T-helper 2 cell treated with Interferon-gamma antibody and Interleukin-4, amounts not matched to agents 5 μg/mL and 100 μg/mL, for 36 hours (primary cell): ENCODE measurements at places on chromosomes 3 and 15.

DNA sequence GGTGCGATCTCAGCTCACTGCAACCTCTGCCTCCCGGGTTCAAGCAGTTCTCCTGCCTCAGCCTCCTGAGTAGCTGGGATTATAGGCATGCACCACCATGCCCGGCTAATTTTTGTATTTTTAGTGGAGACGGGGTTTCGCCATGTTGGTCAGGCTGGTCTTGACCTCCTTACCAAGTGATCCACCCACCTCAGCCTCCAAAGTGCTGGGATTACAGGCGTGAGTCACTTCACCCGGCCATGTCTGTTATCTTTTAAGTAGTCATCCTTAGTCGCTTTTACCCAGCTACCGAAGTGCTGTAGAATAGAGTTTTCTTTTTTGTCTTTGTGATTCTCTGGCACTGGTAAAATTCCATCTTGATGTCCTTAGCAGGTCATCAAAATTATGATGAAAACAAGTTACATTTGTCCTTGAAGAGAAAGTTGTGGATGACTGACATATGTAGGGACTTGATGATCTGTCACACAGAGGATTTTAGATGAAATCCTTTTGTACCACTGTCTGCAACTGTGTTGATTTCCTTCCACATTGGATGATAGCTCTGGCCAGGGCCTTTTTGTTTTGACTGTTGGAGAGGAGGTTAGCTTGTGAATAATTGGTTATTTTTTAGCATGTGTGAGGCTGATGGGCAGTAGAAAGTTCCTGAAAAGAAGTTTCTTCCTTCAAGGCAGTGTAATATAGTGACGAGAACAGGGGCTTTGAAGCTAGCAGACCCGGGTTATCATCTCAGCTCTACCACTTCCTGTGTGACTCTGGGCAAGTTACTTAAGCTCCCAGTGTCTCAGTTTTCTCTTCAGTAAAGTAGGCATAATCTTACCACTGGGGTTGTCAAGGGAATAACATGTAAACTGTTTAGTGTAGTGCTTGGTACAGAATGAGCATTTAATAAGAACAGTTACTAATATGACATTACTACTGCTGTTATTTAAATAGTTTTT lies 18.8 kb downstream of the ATG7 start:
- peaks cover 26% of the 10 kb centered on the region for H3K36me3 ChIP-seq
- peaks cover 50% of the 10 kb centered on the region for H3K4me1 ChIP-seq
- no peaks in the 10 kb centered on the region for H3K27me3 ChIP-seq
- peak overlapping the region; percentile 96 for H3K27ac ChIP-seq
- H3K4me3 ChIP-seq = peak overlapping the region; percentile 69
- DNase-seq = peak; percentile 21

GRCh38 chr3:29346828-29347227 lies 66.0 kb downstream of the RBMS3 start:
- DNase-seq = no peak
- no peak overlapping the region for H3K4me3 ChIP-seq
- no peaks in the 10 kb centered on the region for H3K36me3 ChIP-seq
- no peaks in the 10 kb centered on the region for H3K4me1 ChIP-seq

DNA sequence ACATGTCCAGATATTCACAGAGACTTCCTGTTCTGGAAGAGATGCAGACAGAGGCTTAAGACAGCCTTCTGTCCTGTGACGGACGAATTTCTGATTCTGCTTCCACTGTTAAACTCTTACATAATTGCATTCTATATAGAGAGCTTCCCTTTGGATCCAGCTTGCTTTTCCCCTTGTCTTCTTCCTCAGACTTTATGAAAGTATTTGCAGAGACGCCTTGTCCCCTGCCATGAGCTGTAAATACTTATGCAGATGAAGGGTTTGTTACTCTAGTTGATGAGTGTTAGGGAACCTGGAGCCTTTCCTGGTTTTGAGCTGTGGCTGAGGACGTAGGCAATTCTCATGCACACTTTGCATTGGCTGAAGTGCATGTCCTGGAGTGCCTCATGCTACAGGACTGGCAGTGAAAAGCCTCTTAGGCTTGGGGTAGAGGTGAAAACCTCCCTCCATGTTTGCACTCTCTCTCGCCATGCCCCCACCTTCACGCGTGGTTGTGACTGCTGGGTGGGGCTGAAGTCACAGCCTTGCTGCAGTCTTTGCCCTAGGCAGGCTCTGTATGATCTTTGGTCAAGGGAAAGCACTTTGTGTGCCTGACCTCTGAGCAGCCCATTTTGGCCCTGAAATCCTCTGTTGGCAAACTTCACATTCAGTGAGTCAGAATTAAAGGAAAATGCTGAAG lies 286.6 kb downstream of the PTPRG start:
- no peaks in the 10 kb centered on the region for H3K4me1 ChIP-seq
- no peak overlapping the region for H3K27ac ChIP-seq
- no peak overlapping the region for H3K4me3 ChIP-seq
- no peaks in the 10 kb centered on the region for H3K36me3 ChIP-seq
- peaks cover 3% of the 10 kb centered on the region for H3K27me3 ChIP-seq

- no peak overlapping the region for H3K27ac ChIP-seq
- peaks cover 9% of the 10 kb centered on the region for H3K27me3 ChIP-seq
- H3K4me3 ChIP-seq = no peak overlapping the region
- no peak for DNase-seq
- H3K4me1 ChIP-seq = no peaks in the 10 kb centered on the region
These were observed 326.2 kb downstream of the RYR3 start for GRCh38 chr15:33636958-33637357.

- H3K27me3 ChIP-seq = peaks cover 44% of the 10 kb centered on the region
- peaks cover 5% of the 10 kb centered on the region for H3K4me1 ChIP-seq
- H3K4me3 ChIP-seq = peak within 1 kb of the TSS; percentile 40
- no peaks in the 10 kb centered on the region for H3K36me3 ChIP-seq
- DNase-seq = no peak
These were observed at the start of gene RASL12 for GRCh38 chr15:65067645-65068402. Gene RASL12, minus strand, starts transcription at chr15:65067991. Its CDS starts 156 bp downstream, at chr15:65067835.

GRCh38 chr15:94001255-94001801 lies 230.0 kb upstream of the MCTP2 start:
- no peak overlapping the region for H3K4me3 ChIP-seq
- H3K36me3 ChIP-seq = no peaks in the 10 kb centered on the region
- H3K4me1 ChIP-seq = no peaks in the 10 kb centered on the region
- no peak overlapping the region for H3K27ac ChIP-seq

DNA sequence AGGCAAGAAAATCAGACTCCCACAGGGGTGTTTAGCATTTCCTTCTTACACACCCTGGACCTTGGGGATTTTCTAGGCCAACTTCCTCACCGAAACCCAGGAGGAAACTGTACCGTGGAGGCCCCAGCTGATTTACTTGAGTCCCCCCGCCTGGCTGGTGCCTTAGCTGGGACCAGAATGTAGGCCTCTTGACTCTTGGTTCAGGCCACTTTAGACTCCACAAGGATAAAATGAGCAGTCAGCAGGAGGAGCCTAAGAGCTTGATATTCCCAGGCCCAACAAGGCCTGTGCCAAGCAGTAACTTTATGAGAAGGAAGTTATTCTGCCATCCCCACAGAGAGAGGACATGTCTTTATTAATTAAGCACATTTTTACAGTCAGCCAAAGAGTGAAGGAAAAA lies 4.6 kb upstream of the APBA2 start:
- peaks cover 21% of the 10 kb centered on the region for H3K27me3 ChIP-seq
- no peaks in the 10 kb centered on the region for H3K36me3 ChIP-seq
- no peak overlapping the region for H3K4me3 ChIP-seq
- no peak for DNase-seq

GRCh38 chr3:85228966-85229365 lies 270.2 kb downstream of the CADM2 start:
- no peaks in the 10 kb centered on the region for H3K36me3 ChIP-seq
- H3K4me3 ChIP-seq = no peak overlapping the region
- H3K4me1 ChIP-seq = no peaks in the 10 kb centered on the region

DNA sequence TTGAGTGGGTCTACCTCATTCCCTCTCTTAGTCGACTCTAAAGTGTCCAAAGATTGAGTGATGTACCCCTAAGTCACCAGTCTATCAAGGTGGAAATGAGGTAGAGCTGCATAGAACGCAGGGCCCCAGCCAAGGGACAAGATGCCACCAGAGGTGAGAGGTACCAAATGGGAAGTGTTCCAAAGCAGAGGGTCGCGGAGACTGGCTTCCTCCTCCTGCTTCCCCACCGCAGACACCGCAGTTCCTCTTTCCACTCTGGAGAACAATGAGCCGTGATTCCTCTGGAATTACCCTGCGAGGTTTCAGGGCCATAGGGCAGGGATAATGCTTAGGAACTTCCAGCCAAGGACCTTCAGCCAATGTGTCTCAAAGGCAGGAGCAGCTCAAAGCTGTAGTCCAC lies 55.8 kb downstream of the DAPK2 start:
- no peaks in the 10 kb centered on the region for H3K36me3 ChIP-seq
- no peak overlapping the region for H3K27ac ChIP-seq
- peaks cover 13% of the 10 kb centered on the region for H3K4me1 ChIP-seq
- no peak for DNase-seq
- H3K4me3 ChIP-seq = no peak overlapping the region

DNA sequence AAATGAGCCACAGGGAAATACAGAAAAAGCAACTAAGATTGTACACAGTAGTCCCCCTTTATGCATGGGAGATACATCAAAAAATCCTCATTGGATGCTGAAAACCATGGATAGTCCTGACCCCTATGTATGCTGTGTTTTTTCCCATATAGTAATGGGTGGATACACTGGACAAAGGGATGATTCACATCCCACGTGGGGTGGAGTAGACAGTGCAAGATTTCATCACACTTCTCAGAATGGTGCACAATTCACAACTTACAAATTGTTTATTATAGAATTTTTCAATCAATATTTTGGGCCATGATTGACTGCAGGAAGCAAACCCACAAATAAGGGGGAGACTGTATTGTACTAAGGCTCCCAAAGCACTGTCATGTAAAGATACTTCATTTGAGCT lies 224.4 kb upstream of the STRIT1 start:
- H3K4me3 ChIP-seq = no peak overlapping the region
- H3K36me3 ChIP-seq = no peaks in the 10 kb centered on the region
- H3K27ac ChIP-seq = no peak overlapping the region
- peaks cover 10% of the 10 kb centered on the region for H3K4me1 ChIP-seq
- peaks cover 2% of the 10 kb centered on the region for H3K27me3 ChIP-seq

DNA sequence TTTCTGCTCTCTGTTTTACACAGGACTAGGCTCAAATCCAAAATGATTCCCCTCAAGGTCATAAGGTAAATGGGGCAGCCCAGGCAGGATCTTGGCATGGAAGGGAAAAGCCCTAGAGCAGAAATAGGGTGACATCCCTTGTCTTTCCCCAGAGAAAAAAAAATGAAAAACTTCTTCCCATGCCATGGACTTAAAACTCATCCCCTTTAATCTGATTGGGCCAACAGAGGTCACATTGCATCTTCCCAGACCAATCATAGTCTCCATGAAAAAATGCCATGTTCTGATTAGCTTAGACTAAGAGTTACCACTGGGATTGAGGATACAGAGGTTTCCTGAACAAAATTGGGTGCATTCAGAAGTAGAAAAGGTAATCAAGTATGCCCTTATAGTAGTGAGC lies 241.3 kb upstream of the LRTM1 start:
- no peaks in the 10 kb centered on the region for H3K36me3 ChIP-seq
- H3K27me3 ChIP-seq = no peaks in the 10 kb centered on the region
- no peak for DNase-seq

GRCh38 chr3:43618142-43618541 lies 3.7 kb downstream of the ANO10 start:
- H3K36me3 ChIP-seq = no peaks in the 10 kb centered on the region
- H3K27me3 ChIP-seq = peaks cover 22% of the 10 kb centered on the region

- no peak for DNase-seq
- H3K4me1 ChIP-seq = peaks cover 7% of the 10 kb centered on the region
- H3K27ac ChIP-seq = no peak overlapping the region
- no peaks in the 10 kb centered on the region for H3K36me3 ChIP-seq
- peaks cover 3% of the 10 kb centered on the region for H3K27me3 ChIP-seq
These were observed 41.8 kb downstream of the CRYGS start for GRCh38 chr3:186502138-186502948.

DNA sequence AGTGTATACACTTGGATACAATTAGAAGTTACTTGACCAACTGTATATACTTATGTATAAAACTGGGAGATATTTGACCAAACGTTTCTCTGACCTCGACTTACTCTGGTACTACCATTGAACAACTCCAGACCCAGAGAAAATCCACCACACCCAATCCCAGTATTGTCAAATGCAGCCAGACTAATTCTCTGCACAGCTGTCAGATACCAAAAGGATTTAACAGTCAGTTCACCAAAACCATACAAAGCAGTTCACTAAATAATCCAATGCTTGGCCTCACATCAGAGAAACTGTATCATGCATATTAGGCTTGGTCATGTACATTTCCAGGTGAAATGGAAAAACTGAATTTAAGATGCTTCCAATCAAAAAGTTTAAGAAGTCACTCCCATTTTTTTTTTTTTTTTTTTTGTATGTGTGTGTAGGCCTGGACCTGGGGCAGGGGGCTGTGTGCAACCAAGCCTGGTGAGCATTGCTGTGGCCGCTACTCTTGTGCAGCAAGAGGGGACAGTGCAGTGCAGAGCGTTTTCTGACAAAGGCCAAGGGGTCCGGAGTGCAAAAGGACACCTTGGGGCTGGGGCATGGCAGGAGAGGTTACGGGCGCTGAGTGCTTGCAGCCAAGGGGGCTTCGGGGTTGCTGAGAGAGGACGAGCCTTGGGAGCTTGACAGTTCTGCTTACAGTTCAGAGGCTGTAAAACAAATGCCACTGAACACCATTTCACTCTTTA lies 1.4 kb downstream of the TOMM70 start:
- H3K27me3 ChIP-seq = no peaks in the 10 kb centered on the region
- H3K27ac ChIP-seq = peak overlapping the region; percentile 89
- H3K4me1 ChIP-seq = peaks cover 41% of the 10 kb centered on the region

- no peaks in the 10 kb centered on the region for H3K36me3 ChIP-seq
- no peak overlapping the region for H3K27ac ChIP-seq
- H3K4me1 ChIP-seq = no peaks in the 10 kb centered on the region
These were observed 495.6 kb downstream of the IL5RA start for GRCh38 chr3:2614578-2614977.

- H3K27me3 ChIP-seq = no peaks in the 10 kb centered on the region
- H3K4me1 ChIP-seq = no peaks in the 10 kb centered on the region
These were observed 108.8 kb downstream of the FBN1 start for GRCh38 chr15:48536681-48537091.

- H3K27ac ChIP-seq = no peak overlapping the region
- no peaks in the 10 kb centered on the region for H3K36me3 ChIP-seq
- H3K4me3 ChIP-seq = no peak overlapping the region
- no peak for DNase-seq
- H3K4me1 ChIP-seq = no peaks in the 10 kb centered on the region
- H3K27me3 ChIP-seq = no peaks in the 10 kb centered on the region
These were observed 209.5 kb downstream of the SOX2 start for GRCh38 chr3:181921220-181921619.

DNA sequence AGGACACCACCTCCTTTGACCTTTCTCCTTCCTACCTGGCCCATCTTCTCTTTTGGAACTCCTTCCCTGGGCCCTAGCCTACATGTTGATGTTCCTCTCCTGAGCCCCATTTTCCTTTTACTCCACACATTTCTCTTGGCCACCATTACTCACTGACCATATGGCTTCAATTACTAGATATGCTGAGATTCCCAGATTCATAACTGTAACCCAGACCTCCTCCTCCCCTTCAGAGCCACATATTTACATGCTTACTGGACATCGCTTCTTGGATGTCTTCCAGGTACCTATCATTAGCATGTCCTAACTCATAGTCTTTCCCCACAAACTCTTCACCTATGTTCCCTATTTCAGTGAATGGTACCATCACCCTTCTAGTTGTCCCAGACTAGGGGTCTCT lies 24.4 kb upstream of the TRIM59 start:
- peaks cover 7% of the 10 kb centered on the region for H3K27me3 ChIP-seq
- H3K36me3 ChIP-seq = no peaks in the 10 kb centered on the region
- H3K4me1 ChIP-seq = no peaks in the 10 kb centered on the region
- no peak overlapping the region for H3K4me3 ChIP-seq

- no peak overlapping the region for H3K4me3 ChIP-seq
- no peak overlapping the region for H3K27ac ChIP-seq
- peak; percentile 48 for DNase-seq
- no peaks in the 10 kb centered on the region for H3K27me3 ChIP-seq
These were observed 16.2 kb upstream of the VILL start for GRCh38 chr3:37974121-37975083.
